ENCODE measurements at places on chromosomes 2 and 18.
A peak's percentile ranks its signal among the peaks of the same experiment; 100 is the strongest.

DNA sequence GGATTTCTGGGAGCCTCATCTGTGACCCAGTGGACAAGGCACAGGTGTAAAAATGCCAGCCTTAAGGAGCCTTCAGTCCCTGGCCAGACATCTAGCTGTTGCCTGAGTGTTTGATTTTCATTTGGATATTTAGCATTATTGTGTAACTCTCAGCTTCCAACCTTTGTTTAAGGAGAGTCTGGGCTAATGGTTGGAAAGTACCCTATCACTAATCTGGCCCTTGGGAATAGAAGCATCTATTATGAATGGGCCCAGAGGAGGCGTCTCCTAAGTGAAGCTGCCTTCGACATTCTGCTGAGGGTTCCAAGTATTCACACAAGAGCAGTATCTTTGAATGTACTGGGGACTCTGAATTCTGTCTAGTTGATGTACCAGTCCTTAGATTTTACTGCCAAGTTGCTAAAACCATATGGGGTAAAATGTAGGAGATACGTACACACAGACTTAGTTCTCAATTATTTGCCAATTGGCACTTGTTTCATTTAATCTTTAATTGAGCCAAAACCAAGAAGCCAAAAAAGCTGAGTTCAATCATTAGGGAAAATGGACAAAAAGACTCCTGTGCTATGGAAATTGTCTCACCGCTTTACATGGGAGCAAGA lies 7.2 kb upstream of the ANKRD29 start:
- DNase-seq: no peak

- DNase-seq: no peak
These were observed 114.5 kb upstream of the SMAD2 start for GRCh38 chr18:48044944-48045343.

- peak; percentile 65 for DNase-seq
These were observed 256.3 kb upstream of the PKDCC start for GRCh38 chr2:41791523-41791922.

DNA sequence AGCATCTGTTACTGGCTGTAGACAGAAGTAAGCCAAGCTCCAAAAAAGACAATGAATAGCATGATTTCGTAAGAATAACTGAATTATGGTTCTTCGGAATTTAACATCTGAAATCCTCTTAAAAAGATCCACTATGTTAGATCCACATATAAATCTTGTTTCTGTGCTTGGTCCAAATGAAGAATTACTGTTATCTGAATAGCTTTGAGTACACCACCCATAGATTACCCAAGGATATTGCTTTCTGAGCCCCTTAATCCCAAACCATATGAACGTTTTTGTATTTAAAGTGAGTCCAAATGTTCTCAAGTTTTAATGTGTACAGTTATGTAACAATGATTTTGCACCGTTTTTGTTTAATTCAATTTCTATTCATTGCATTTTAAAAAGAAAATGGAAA lies 124.9 kb downstream of the DSC3 start:
- no peak for DNase-seq

- no peak for DNase-seq
These were observed 250.5 kb upstream of the ATP5MC3 start for GRCh38 chr2:175432021-175432420.

- DNase-seq: no peak
These were observed 128.3 kb upstream of the SPATS2L start for GRCh38 chr2:200177971-200178911.

DNA sequence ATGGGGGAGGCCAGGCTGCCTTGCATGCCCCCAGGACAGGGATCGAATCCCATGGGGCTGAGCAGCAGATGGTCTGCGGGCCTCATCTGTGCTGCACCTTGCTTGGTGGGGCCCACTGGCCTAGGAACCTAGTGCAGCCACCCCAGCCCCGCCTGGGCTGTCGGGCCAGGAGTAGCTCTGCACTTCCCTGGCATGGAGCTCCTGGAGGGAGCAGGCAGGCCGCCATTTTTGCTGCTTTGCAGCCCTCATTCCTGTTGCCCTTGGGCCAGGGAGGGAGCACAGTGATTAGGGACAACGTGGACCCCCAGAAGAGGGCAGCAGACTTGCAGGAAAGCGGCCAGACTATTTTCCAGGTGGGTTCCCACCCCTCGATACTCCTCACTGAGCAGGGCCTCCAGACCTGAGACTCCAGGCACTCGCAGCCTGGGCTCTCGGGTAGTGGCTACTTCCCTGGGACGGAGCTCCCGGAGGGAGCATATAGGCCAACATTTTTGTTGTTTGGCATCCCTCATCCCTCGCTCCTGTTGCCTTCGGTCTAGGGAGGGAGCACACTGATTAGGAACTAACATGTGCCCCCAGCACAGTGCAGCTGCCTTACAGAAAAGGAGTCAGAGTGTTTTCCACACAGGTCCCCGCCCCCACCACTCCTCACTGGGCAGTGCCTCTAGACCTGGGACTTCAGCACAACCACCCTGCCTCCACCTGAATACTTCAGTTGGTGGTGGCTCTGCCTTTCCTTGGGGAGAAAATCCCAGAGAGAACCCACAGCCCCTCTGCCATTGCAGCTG lies 99.5 kb downstream of the MAIP1 start:
- DNase-seq: peak; percentile 24

DNA sequence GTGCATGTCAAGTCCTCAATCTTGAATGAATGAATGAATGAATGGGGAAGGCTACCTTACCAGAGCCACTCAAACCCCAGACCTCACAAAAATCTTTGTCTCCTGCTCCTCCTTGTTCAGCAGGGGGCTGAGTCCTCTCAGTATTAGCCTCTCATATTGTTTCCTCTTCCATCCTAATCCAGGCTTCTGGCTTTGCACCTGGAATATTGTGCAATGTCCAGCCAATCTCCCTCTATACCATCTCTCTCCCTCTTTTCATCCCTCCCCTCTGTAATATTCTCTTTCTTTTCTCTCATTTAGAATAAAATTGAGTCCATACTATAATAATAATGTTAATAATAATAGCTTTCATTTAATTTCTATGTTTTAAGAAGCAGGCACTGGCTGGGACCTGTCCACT lies 34.3 kb downstream of the ARHGAP25 start:
- no peak for DNase-seq

- no peak for DNase-seq
These were observed 30.7 kb downstream of the DGKD start for GRCh38 chr2:233384811-233385488.

GRCh38 chr2:159229476-159230144 lies 56.9 kb downstream of the WDSUB1 start:
- DNase-seq: no peak

DNA sequence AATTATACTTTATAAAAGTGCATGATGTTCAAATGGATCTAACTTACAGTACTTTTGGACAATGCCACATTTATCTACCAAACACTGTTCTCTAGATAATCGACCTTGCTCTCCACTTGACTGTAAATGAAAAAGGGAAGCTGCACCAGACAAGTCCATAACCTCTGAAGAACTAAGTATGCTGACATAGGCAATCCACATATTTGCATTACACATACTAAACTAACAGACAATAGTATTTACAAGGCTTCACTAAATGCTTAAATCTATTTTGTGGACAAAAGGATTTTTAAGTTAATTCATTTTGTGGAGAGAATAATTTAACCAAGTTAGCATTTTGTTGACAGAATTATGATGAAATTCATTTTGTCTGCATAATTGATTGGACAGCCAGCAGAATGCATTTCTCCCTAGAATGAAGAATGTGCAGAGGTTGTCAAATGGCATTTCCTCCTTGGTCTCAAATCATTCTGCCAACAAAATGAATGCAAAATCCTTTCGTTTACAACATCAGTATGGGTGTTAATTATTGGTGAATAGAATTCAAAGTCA lies 520.9 kb downstream of the CPS1 start:
- DNase-seq: no peak

- DNase-seq: no peak
These were observed 676 bp downstream of the ACTR2 start for GRCh38 chr2:65228263-65228750.

GRCh38 chr2:190599546-190600220 lies 49.2 kb upstream of the NAB1 start:
- DNase-seq: no peak

- DNase-seq: no peak
These were observed 132.1 kb downstream of the NFATC1 start for GRCh38 chr18:79527656-79528315.

DNA sequence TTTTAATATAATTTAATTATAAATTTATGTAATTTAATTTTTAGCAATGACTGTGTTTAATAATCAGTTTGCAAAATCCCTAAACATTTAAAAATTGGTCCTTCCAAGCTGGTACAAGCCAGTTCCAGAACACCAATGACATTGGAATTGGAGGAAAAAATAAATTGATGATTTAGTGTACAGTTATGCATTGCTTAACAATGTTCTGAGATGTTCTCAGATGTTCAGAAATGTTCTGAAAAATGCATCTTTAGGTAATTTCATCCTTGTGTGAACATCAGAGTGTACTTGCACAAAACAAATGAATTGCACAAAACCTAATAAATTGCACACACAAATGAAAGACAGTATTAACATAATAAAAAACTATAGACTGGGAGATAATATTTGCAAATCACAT lies 95.2 kb downstream of the TRIB2 start:
- no peak for DNase-seq

GRCh38 chr2:221335219-221335752 lies 236.8 kb downstream of the EPHA4 start:
- DNase-seq: no peak

DNA sequence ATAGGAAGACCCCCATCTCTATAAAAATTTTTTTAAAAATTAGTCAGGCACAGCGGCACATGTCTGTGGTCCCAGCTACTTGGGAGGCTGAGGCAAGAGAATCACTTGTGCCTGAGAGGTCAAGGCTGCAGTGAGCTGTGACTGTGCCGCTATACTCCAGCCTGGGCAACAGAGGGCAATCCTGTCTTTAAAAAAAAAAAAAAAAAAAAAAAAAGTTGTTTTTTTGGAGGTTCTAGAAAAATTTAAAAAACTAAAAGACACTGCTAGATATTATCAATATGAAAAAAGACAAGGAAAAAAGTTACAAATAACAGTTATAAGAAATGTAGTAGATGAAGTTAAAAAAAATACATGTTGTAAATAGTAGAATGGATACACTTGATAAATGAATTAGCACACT lies 56.1 kb upstream of the C2orf15 start:
- no peak for DNase-seq

- no peak for DNase-seq
These were observed 60.4 kb upstream of the CDKL4 start for GRCh38 chr2:39304200-39304599.

DNA sequence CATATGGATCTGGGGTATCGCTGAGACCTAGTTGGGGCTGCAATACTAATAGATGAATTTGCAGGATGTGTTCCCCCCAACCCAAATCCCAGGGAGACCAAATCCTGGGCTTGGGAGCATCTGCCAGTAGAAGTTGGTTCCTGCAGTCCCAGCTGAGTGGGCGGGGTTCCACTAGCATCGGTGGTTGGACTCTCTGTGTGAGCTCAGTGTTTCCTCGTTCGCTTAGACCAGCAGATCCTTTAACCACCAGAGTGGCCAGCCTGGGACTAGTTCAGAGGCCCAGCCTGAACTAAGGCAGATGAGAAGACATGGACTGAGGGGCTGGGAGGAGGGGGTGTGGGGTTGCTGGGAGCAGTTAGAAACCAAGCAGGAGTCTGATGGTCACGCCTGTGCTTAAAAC lies 40.7 kb downstream of the PCARE start:
- DNase-seq: no peak

- DNase-seq: no peak
These were observed 762.2 kb downstream of the SUCLG1 start for GRCh38 chr2:83696838-83697237.

DNA sequence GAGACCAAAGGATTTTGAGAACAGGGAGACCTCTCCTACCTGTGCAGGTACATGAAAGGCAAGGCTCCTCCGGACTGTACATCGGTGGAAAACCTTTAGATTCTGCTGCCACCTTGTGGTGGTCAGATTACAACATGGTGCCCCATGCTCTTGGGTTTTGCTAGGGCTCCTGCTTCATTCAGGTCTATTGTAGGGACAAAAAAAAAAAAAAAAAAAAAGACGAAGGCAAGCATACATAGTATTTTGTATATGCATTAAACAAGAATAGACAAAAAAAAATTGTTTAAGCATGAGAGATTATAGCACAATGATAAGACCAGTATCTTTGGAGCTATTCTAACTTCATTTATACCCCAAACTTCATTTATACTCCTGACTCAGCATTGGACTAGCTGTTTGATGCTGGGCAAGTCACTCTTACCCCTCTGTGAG lies 27.4 kb upstream of the SPR start:
- peak; percentile 65 for DNase-seq

GRCh38 chr18:944440-944839 lies 39.8 kb downstream of the ADCYAP1 start:
- no peak for DNase-seq

- no peak for DNase-seq
These were observed 56.9 kb downstream of the RHBDD1 start for GRCh38 chr2:226892729-226893128.

Data from endothelial cell (in vitro differentiated cells).